ENCODE measurements at places on chromosomes 12 and 14. TPM values are rescaled to one million over a fixed set of nuclear protein-coding genes. Genes with fewer than 3 reads are reported as not detected.

Gene PNMA1
- total RNA-seq, result 22.2 TPM

GRCh38 chr14:69008421-69008884, 29.4 kb upstream of the ACTN1 start:
- H3K4me3 ChIP-seq, result no peak overlapping the region
- no peak overlapping the region for H3K27ac ChIP-seq
- no peak for DNase-seq
- H3K27me3 ChIP-seq, result peaks cover 12% of the 10 kb centered on the region

GRCh38 chr12:114690267-114691135, 6.5 kb upstream of the TBX3 start:
- DNase-seq, result no peak
- no peak overlapping the region for H3K27ac ChIP-seq
- peaks cover 2% of the 10 kb centered on the region for H3K4me1 ChIP-seq
- H3K36me3 ChIP-seq, result no peaks in the 10 kb centered on the region

DNA sequence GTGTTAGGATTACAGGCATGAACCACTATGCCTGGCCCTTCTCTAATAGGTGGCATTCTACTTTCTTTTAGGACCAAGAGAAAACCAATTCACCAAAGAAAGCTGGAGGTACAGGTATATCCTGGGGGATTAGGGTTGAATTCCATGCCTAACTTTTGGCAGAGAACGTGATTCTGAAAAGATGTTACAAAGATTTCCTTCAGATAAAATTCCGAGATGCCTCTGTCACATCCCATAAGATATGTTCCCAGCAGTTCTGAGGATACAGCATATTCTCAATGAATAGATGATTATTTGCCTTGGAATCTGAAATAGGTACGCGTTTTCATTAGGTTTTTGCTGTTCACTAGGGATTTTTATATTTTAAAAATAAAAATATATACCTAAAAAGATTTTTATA, 111.9 kb upstream of the KRAS start:
- no peaks in the 10 kb centered on the region for H3K36me3 ChIP-seq
- peaks cover 19% of the 10 kb centered on the region for H3K4me1 ChIP-seq
- no peak overlapping the region for H3K27ac ChIP-seq
- H3K27me3 ChIP-seq, result peaks cover 2% of the 10 kb centered on the region
- H3K4me3 ChIP-seq, result no peak overlapping the region

Gene CACNA2D4
- total RNA-seq, result 2.1 TPM

DNA sequence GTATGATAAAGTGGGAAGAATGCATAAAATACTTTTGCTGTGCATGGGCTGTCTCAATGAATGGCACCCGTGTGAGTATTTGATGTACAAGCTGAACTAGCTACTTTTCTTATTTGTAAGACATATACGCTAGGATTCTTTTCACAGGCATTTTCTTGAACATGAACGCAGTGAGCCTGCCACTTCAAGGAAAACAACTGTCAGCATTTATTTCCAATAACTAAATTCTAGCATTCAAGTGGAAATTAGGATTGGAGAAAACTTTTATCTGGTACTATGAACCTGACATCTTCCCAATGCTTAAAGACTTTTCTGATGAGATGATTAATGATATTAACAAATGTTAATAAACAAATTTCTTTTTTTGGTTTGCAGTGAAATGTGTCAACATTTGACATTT, 45.7 kb downstream of the UTP20 start:
- no peaks in the 10 kb centered on the region for H3K27me3 ChIP-seq
- H3K4me3 ChIP-seq, result no peak overlapping the region
- H3K4me1 ChIP-seq, result no peaks in the 10 kb centered on the region
- peaks cover 68% of the 10 kb centered on the region for H3K36me3 ChIP-seq
- DNase-seq, result no peak

GRCh38 chr12:111186347-111186746, 182.5 kb downstream of the PHETA1 start:
- DNase-seq, result no peak
- peaks cover 20% of the 10 kb centered on the region for H3K27me3 ChIP-seq
- H3K4me1 ChIP-seq, result no peaks in the 10 kb centered on the region
- H3K27ac ChIP-seq, result no peak overlapping the region
- H3K36me3 ChIP-seq, result no peaks in the 10 kb centered on the region
- no peak overlapping the region for H3K4me3 ChIP-seq

GRCh38 chr12:25829192-25829591, 129.3 kb upstream of the RASSF8 start:
- no peak overlapping the region for H3K27ac ChIP-seq
- H3K4me1 ChIP-seq, result no peaks in the 10 kb centered on the region
- no peak overlapping the region for H3K4me3 ChIP-seq
- H3K36me3 ChIP-seq, result no peaks in the 10 kb centered on the region
- no peak for DNase-seq

Gene RASSF9
- total RNA-seq, result not detected

DNA sequence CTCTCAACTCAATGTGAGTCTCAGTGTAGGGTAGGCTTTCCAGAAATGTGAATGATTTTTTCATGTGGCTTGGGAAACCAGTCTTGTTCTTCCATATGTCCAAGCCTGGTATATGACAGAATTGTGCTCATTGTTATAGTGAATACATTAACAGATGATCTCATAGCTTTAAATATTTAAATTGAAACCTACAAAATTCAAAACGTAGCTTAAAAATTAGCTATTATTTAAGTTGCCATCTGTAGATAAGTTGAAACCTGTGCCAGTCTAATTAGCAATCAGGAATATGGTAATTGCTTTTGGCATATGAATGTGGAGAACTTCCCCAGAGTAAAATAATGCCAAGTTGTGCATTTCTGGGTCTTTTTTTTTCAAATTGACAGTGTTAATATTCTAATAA, 891.6 kb upstream of the SEL1L start:
- no peak for DNase-seq
- H3K4me1 ChIP-seq, result no peaks in the 10 kb centered on the region
- no peak overlapping the region for H3K27ac ChIP-seq
- no peak overlapping the region for H3K4me3 ChIP-seq
- no peaks in the 10 kb centered on the region for H3K27me3 ChIP-seq

DNA sequence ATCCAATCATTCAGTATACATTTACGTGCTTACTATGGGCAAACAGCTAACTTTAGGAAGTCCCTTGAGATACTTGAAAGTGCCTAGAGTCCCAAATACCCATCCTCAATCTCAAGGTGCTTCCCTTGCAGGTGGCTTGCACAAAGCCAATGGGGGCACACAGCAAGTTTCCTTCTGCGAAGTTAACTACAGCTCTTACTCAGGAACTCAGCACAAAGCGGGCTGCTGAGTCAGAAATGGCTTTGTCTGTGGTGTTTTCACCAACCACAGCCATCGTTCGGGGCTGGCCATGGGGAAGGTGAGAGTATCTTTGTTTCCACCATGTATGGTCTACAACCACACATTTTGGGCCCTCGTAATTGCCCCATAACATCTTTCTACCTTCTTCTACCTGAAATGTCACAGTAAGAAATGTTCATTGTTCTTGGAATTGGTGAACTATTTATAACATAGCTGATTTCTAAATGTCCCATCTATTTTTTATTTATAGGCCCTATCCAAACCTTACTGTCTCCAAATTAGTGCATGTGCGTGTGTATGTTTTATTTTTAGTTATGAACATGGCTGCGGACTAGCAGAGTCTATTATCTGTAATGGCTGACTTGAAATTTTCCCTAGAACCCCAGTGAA, 13.9 kb downstream of the MFAP5 start:
- DNase-seq, result no peak

GRCh38 chr14:37665479-37665878, 70.0 kb downstream of the TTC6 start:
- no peak overlapping the region for H3K4me3 ChIP-seq
- no peak overlapping the region for H3K27ac ChIP-seq

DNA sequence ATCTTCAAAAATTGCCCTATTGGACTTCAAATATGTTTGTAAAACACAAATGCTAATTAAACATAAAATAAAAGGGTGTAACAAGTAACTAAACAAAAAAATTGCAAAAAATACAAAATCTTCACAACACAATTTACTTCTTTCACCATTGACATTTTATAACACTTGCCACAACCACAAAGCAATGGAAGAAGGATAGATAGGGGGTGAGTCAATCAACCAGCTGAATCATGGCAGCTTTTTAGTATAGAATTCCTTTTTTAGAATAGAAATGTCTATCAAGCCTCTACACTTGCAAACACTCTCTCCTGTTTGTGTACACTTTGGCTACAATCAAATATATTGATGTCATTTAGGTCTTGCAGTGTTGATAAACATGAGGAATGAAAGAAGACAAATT, 232.7 kb downstream of the SLC16A7 start:
- H3K27me3 ChIP-seq, result no peaks in the 10 kb centered on the region
- H3K36me3 ChIP-seq, result no peaks in the 10 kb centered on the region
- H3K4me1 ChIP-seq, result no peaks in the 10 kb centered on the region
- H3K27ac ChIP-seq, result no peak overlapping the region
- H3K4me3 ChIP-seq, result no peak overlapping the region

- H3K27me3 ChIP-seq, result no peaks in the 10 kb centered on the region
- peaks cover 30% of the 10 kb centered on the region for H3K36me3 ChIP-seq
- no peak for DNase-seq
- no peak overlapping the region for H3K27ac ChIP-seq
- H3K4me1 ChIP-seq, result peaks cover 19% of the 10 kb centered on the region
Observed at GRCh38 chr14:70622111-70622712, 19.5 kb upstream of the TTC9 start.

- H3K4me1 ChIP-seq, result no peaks in the 10 kb centered on the region
- DNase-seq, result no peak
- no peaks in the 10 kb centered on the region for H3K36me3 ChIP-seq
- H3K27ac ChIP-seq, result no peak overlapping the region
- H3K4me3 ChIP-seq, result no peak overlapping the region
Observed at GRCh38 chr12:83190631-83191390, 504.1 kb downstream of the TMTC2 start.

GRCh38 chr14:70916799-70917198, 9.5 kb downstream of the PCNX1 start:
- DNase-seq, result no peak
- H3K27me3 ChIP-seq, result no peaks in the 10 kb centered on the region
- no peak overlapping the region for H3K27ac ChIP-seq
- H3K4me1 ChIP-seq, result peaks cover 60% of the 10 kb centered on the region
- H3K36me3 ChIP-seq, result peaks cover 16% of the 10 kb centered on the region
- H3K4me3 ChIP-seq, result no peak overlapping the region

DNA sequence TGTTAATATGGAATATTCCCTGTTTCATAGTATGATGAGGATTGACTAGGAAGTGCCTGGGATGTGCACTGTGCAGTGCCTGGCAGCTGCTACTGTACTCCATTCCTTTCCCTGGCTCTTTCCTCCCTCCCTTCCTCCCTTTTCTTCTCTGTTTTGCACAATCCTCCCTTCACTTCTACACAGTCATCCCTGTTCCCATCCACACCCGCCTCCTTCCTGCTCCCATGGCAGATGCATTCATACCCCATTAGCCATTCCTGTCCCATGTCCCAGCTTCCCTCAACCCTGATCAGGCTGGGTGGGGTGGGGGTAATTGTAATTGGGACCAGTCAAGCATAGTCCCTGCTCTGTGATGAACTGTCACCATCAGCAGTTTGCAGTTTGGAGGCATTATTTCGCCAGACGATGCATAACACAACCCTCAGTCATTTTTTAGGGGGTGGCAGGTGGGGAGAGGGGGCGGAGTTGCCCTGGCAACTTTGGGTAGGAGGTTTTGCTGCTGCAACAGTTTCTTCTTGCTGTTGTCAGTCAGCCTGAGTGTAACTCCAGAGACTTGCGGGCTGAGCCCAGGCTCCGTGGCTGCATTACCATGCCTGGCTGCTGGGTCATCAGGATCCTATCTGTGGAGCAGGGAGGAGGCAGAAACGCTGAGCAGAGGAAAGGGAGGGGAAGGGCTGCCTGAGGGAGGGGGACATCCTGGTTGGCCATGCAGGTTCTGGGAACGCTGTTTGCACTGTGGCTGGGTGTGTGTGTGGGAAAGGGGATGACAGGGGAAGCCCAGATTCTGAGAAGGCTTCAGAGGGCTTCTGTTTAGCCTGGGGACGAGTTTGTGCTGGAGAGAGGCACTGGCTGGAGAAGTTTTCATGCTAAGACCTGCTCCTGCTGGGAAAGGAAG, 4.1 kb upstream of the KRT84 start:
- no peak overlapping the region for H3K4me3 ChIP-seq
- no peaks in the 10 kb centered on the region for H3K36me3 ChIP-seq
- no peak overlapping the region for H3K27ac ChIP-seq

GRCh38 chr14:30387871-30388270, 171.1 kb upstream of the G2E3 start:
- no peak overlapping the region for H3K4me3 ChIP-seq
- no peak overlapping the region for H3K27ac ChIP-seq
- no peaks in the 10 kb centered on the region for H3K27me3 ChIP-seq
- DNase-seq, result no peak

Gene KRT79
- not detected for total RNA-seq

- H3K27ac ChIP-seq, result no peak overlapping the region
- no peak for DNase-seq
- H3K36me3 ChIP-seq, result no peaks in the 10 kb centered on the region
Observed at GRCh38 chr14:44369401-44370123, 137.5 kb downstream of the FSCB start.
